ENCODE measurements at places on chromosomes 12 and 14.

GRCh38 chr12:3042394-3042793 is 34.8 kb upstream of the TSPAN9 start:
- DNase-seq, result no peak

DNA sequence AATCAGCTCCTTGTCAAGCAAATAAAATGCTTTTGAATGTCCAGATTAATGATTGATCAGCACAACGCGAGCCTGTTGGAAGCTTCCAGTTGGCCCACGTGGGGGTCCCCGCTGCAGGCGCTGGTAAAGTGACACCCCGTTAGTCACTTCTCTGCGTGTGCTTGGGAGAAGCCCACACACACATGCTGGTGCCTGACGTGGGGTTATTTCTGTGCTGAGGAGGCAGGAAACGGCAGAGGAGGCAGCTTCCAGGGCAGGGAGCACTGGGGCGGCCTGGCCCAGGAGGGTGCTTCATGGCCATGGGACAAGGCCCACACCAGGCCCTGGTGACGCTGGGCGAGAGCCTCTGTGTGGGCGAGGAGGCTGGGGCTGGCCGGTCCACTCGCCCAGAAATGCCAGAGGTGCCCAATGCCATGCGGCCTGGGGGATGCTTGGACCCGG is 101.5 kb downstream of the KIF26A start:
- no peak for DNase-seq

DNA sequence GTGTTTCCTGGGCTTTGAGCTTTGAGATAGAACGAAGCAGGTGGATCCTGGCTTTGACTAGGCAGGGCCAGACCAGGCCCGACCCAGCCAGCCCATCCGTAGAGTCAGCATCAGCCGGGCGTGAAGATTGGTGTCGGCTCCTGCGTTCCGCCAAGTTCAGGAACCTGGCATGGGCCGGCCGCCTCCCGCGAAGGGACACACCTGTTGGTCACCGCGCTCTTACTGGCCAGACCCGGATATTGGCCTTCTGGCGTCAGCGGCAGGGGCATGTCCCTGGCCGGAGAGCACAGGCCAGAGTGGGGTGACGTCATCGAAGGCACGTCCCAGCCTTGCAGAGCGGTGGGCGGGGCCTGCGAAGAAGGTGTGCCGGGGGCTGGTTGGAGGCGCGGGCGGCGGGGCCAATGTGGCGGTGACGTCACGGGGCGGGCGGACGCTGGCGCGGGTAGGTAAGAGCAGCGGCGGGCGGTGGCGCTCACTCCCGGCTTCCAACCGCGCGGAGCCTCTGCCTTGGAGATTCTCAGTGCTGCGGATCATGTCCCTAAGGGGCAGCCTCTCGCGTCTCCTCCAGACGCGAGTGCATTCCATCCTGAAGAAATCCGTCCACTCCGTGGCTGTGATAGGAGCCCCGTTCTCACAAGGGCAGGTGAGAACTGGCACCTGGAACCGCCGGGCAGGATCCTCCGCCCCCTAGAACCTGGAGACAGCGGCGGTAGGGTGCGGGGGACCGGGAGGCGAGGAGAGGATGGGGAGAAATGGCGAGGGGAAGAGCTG is at the start of gene ARG2:
Gene ARG2, plus strand, starts transcription at position 475 of the 771 bp plus-strand sequence. Its CDS starts 58 bp downstream, at position 533.
- peak; percentile 98 for DNase-seq

GRCh38 chr14:93944348-93945069 is 17.4 kb downstream of the FAM181A start:
- DNase-seq, result no peak
